ENCODE measurements at places on chromosomes 11 and 22.

GRCh38 chr11:20353829-20354434 lies 9.6 kb upstream of the HTATIP2 start:
- DNase-seq = peak; percentile 56

DNA sequence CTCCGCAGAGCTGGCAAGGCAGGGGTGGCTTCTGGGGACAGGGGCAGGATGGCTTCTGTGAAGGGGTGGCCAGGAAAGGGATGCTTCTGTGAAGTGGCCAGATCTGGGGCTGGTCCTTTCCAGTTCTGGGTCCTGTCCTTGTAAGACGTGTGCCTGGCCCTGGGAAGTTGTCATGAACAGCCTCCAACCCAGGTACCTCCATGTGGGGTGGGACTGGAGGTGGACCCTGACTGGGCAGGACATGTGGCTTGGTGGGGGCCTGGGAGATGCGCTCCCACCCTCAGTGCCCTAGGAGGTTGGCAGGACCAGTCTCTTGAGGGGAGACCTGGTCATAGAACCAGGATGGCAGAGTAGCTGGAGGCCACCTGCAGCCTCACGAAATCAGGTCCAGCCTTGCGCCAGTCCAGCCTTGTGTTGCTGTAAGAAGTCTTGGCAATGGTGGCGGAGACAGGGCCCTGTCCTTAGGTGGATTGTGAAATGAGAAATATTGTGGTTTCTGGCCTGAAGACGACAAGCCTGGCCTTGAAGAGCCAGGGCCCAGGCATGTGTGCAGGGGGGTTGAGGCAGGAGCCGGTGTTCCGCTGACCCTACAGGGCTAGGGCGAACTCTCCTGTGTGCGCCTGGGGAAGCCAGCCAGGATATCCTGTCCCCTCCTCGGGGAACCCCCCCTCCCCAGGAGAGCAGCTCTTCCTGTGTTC lies 2.6 kb downstream of the KCNQ1 start:
- DNase-seq = no peak

GRCh38 chr11:34181856-34182405 lies 76.5 kb downstream of the NAT10 start:
- DNase-seq = no peak

DNA sequence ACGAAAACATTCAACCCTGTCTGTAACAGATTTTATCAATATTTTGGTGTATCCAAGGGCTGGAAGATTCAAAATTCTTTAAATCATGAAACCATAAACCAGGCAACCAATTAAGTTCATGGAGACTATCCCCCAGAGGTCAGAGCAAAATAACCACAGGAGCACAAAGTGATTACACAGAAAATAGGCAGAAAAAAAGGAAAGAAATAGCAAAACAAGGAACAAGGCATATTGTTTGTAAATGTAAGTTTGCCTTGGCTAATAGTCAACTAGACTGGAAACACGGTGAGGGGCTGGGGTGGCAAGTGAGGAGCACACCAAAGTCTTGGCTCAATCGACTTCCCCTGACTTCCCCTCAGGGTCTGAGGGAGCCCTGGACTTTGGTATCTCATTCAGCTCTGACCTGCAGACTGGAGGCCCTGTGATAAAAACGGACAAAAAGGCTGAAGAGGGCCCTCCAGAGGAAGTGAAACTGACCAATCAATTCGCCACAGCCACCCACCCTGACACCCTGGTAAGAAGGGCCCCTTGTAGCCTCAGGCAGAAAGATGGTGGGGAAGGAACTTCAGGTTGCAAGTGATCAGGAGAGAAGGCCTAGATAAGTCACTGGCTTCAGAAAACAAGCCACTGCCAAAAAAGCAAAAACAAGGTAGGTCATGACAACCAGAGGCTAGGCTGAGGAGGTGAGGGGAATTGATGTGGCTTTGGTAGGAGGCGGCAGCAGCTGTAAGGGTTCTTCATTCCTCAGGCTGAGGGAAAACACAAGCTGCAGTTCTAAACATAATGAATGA lies 1.8 kb downstream of the SIK3 start:
- DNase-seq = no peak

DNA sequence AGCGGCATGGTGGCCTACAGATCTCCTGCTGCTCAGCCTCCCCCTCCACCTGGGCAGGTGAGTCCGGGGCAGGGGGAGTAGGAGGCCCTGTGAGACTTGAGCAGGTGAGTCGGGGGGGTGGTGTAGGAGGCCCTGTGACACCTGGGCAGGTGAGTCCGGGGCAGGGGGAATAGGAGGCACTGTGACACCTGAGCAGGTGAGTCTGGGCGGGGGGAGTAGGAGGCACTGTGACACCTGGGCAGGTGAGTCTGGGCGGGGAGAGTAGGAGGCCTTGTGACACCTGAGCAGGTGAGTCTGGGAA lies 299.3 kb downstream of the BRD1 start:
- no peak for DNase-seq

- DNase-seq = no peak
These were observed 3.0 kb upstream of the MUC2 start for GRCh38 chr11:1071571-1072115.

- no peak for DNase-seq
These were observed 33.5 kb downstream of the GDPD4 start for GRCh38 chr11:77267962-77268361.
